ENCODE measurements at places on chromosomes 4 and X. TPM values are rescaled to one million over a fixed set of nuclear protein-coding genes. Genes with fewer than 3 reads are reported as not detected.

DNA sequence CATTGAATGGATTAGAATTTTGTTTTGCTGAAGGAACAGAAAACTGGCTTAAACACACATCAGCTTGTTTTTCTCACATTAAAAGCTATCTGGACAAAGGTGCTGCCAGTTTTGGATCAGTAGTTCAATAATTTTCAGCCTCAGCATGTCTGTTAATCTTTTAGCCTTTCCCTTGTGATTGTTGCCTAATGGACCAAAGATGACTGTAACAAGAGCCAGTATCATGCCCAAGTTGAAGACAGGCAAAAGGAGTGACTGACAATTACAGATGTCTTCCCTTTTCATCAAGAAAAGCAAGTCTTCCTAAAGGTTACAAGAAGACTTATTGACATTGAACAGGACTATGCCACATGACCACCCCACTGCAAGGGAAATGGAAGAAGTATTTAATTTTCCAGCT is 419.7 kb downstream of the MAPK10 start:
- no peak overlapping the region for H3K4me3 ChIP-seq
- no peaks in the 10 kb centered on the region for H3K4me1 ChIP-seq
- H3K27me3 ChIP-seq = no peaks in the 10 kb centered on the region
- H3K36me3 ChIP-seq = no peaks in the 10 kb centered on the region
- no peak overlapping the region for H3K27ac ChIP-seq

DNA sequence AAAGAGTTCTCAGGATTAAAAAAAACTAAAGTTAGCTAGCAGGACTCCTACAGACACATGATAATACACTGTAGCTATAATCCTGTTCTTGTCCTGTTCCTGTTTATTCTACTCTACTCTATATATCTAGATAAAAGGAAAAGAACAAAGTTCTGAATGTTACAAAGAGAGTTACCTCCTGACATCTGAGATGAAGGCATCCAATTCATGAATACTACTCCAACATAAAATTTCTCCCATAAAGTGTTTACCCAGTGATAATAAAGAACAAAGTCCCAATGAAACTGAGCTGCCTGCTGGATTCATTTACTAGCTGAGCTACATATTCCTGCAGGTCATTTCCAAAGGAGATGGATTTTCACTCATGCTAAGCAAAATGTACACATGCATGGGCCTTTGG is 27.1 kb downstream of the SEPSECS start:
- H3K4me1 ChIP-seq = peaks cover 5% of the 10 kb centered on the region
- DNase-seq = no peak
- H3K4me3 ChIP-seq = no peak overlapping the region
- H3K27me3 ChIP-seq = no peaks in the 10 kb centered on the region

- H3K36me3 ChIP-seq = no peaks in the 10 kb centered on the region
- H3K27me3 ChIP-seq = no peaks in the 10 kb centered on the region
- no peak overlapping the region for H3K4me3 ChIP-seq
Measured at GRCh38 chr4:124409044-124409443, 303.5 kb downstream of the ANKRD50 start.

- no peak for DNase-seq
- H3K27me3 ChIP-seq = no peaks in the 10 kb centered on the region
- H3K36me3 ChIP-seq = no peaks in the 10 kb centered on the region
- H3K27ac ChIP-seq = no peak overlapping the region
- H3K4me1 ChIP-seq = peaks cover 11% of the 10 kb centered on the region
Measured at GRCh38 chr4:38563707-38564495, 100.1 kb upstream of the KLF3 start.

SRD5A3 gene
- 64.3 TPM for polyA plus RNA-seq

Measured in hepatocyte (in vitro differentiated cells).